ENCODE measurements at places on chromosomes 2 and 18.

DNA sequence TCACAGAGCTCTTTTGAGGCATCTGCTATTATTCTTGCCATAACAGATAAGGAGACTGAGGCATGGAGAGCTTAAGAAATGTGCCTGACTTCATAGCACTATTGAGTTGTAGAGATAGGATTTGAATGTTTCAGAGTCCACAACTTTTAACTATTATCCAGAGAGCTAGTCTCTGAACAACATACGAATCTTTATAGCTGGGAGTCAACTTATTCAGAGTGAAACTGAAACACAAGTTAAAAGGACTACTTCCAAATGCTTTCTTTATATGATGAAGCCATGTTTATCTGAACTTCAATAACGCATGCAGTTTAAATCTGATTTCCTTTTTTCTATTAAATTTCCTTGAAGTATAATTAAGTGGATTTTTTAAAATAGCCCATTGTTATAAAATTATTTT is 268.8 kb downstream of the IKZF2 start:
- no peak for DNase-seq

- no peak for DNase-seq
Measured at GRCh38 chr2:214126135-214126534, 284.7 kb upstream of the VWC2L start.

DNA sequence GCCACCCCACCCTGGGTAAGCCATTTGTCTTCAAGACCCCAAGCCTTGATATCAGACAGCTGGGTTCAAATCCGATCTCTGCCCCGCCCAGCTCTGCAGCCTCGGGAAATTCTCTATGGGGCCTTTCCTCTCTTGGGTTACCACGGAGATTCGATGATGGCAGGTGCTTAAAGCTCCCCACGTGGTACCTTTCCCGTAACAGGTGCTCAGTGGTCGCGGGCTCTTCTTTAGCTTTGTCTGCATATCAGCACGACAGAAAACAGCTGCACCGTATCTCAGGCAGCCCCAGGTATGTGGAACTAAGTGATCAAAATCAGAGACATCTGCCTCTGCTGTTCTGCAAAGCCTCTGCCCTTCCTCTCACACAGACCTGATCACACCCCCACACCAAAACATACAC is 37.4 kb downstream of the TTC32 start:
- no peak for DNase-seq

DNA sequence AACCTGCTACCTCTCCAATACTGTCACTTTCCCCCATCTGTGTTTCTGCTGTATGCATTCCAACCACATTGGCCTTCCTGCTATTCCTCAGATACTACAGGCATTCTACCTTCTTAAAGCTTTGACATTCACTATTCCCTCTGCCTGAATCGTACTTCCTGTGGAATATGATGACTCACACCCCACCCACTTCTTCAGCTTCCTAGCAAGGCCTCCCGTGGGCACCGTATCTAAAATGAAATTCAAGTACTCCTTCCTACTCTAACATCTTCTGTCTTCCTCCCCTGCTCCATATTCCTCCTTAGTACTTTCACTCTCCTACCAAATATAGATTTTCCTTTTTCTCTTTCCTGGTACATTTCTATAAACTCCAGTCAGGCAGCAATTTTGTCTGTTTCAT is 710.4 kb downstream of the RNF144A start:
- DNase-seq, result no peak

GRCh38 chr2:202353430-202353829 is 22.7 kb upstream of the BMPR2 start:
- DNase-seq, result no peak

- no peak for DNase-seq
Measured at GRCh38 chr18:64749884-64750283, 601.0 kb upstream of the LINC00305 start.

GRCh38 chr2:24123922-24124580 is 782 bp downstream of the FAM228B start:
- no peak for DNase-seq

DNA sequence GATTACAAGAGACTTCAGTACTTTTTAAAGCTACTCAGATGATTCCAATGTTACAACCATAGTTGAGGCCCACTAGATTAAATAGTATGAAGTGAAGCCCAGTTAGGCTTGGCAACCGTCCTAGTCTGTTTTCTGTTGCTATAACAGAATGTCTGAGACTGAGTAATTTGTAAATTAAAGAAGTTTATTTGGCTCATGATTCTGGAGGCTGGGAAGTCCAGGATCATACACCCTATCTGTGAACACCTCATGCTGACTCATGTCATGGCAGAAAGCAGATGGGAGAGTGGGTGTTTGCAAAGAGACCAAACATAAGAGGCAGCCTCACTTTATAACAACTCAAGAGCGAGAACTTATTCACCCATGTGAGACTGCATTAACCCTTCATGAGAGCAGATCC is 63.1 kb downstream of the CCDC150 start:
- no peak for DNase-seq

DNA sequence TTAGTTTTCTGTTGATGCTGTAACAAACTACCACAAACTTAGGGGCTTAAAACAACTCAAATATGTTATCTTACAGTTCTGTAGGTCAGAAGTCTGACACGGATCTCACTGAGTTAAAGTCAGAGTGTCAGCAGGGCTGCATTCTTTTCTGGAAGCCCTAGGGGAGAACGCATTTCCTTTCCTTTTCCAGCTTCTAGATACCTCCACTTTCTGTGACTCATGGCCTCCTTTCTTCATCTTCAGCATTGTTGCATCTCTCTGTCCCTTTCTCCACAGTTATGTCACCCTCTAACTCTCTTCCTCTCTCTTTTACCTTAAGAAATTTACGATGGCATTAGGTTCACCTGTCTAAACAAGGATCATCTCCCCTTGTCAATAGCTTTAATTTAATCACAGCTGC is 13.3 kb upstream of the PPP4R1 start:
- DNase-seq, result no peak

- no peak for DNase-seq
Measured at GRCh38 chr2:55729136-55729685, 35.6 kb upstream of the PNPT1 start.

GRCh38 chr2:222862106-222862908 is 1.5 kb downstream of the ACSL3 start:
- no peak for DNase-seq

- DNase-seq, result no peak
Measured at GRCh38 chr2:242024751-242025355, 155.3 kb downstream of the RTP5 start.

DNA sequence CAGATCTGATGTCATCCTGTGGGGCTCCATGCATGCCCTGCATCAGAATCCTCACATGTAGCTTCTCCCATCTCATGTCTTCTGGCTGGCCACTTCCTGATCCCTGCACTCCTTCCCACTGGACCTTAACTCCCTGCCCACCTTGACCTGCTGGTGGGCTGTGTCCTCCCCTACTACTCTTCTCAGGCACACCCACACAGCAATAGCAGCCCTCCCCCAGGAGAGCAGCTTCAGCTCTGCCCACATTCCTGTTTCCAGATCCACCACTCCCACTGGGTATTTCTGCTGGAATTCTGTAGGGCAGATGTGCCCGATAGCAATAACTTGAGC is 137.0 kb upstream of the HS6ST1 start:
- DNase-seq, result no peak

DNA sequence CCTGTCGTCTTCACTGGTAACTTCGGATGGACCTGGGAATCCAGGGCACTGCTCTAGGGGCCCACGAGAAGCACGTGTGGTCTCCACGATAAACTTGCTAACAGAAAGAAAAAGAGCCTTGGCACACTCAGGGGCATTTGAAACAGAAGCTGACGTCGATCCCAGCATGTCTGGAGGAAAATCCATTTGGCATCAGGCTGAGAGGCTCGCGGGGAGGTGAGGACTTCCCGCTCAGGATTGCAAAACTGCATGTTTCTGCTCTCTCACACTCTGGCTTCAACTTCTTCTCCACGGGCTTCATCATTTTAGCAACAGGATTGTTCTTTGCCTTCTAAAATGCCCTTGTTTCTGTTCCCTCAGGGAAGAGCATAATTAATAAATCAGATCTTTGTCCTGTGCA is 181.7 kb upstream of the COPS8 start:
- no peak for DNase-seq

GRCh38 chr2:136386046-136386445 is 268.1 kb upstream of the CXCR4 start:
- no peak for DNase-seq

GRCh38 chr2:109009920-109010610 is 21.0 kb upstream of the EDAR start:
- DNase-seq, result no peak

- no peak for DNase-seq
Measured at GRCh38 chr2:211132573-211132972, 576.2 kb downstream of the CPS1 start.

DNA sequence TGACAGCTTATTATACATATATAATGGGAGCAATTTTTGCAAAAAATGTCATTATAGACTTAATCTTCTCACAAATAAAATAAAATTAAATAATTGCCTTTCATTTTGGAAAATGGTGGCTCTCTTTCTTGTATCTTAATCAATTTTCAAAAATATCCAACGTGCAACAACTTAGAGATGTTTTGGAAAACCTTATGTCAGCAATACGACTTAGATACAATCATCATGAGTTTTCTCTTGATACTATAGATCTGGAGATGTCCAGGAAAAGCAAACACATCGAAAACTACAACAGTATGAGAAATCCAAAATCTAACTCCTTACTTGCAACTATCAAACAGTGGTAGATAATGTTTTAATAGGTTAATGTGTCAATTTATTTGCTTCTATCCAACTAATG is 1529.0 kb downstream of the LRP1B start:
- DNase-seq, result no peak

- no peak for DNase-seq
Measured at GRCh38 chr2:69977906-69978482, 16.6 kb upstream of the ASPRV1 start.

GRCh38 chr18:35463827-35464226 is 33.9 kb downstream of the INO80C start:
- DNase-seq, result no peak

GRCh38 chr2:149365931-149366583 is 35.7 kb downstream of the LYPD6 start:
- DNase-seq, result no peak

DNA sequence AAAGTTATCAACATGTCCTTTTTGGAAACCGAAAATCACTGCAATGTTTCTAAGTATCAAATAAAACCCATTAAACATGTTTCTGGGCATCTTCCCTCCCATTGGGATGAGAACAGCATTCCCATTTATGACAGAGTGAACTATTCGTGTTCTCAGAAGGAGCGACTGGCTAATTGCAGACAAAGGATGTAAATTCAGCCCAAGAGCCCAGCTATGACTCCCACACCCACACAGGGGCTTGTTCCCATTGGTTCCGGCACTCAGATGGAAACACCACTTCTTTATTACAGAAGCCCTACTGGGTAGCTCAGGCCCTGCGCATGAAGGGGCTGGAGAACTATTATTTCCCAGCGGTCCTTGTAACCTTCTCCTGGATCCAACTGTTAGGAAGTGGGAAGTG is 16.6 kb upstream of the NPAS2 start:
- no peak for DNase-seq

DNA sequence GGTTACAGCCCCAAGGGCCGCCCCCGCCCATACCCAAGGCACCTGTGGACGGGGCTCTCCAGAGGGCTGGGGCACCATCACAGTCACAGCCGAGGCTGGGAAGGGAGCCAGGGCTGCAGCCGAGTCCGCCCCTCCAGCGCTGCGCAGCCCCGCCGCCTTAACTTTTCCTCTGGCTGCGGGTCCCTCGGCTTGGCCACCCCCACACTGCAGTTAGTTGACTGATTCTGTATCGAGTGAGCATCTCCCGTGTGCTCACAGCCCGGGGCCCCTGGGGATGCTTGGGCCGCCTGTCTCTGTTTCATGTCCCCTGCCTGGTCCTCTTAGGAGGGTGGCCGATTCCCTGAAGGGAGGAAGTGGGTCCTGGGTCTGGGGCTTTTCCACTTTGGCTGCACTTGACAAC is 33.7 kb downstream of the EMILIN2 start:
- no peak for DNase-seq

- no peak for DNase-seq
Measured at GRCh38 chr2:148021886-148022285, 995 bp downstream of the MBD5 start.

DNA sequence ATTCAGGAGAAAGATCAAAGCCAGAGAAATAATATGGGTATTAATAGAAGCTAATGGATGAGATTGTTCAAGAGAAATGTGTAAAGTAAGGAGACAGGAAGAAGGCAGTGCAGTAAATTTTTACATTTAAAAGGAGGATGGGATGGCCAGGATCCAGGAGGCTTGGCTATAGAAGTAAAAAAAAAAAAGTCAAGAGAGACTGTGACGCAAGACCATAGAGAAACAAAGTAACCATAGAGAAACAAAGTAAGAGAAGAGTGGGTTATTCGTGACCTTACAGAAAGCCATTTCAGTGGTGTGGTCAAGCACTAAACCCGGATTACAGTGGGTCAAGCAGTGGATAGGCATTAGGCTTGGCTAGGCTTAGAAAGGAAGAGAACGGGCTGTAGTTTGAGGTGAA is 10.5 kb upstream of the FAM171B start:
- DNase-seq, result no peak
